ENCODE measurements at places on chromosomes 7 and 10.

- DNase-seq = no peak
These were observed 63.2 kb downstream of the CYP51A1 start for GRCh38 chr7:92071032-92071431.

GRCh38 chr10:1130226-1130625 is 74.0 kb downstream of the WDR37 start:
- DNase-seq = no peak

GRCh38 chr7:83040484-83040883 is 122.2 kb downstream of the PCLO start:
- no peak for DNase-seq

GRCh38 chr7:137081321-137082093 is 213.1 kb downstream of the CHRM2 start:
- peak; percentile 67 for DNase-seq

DNA sequence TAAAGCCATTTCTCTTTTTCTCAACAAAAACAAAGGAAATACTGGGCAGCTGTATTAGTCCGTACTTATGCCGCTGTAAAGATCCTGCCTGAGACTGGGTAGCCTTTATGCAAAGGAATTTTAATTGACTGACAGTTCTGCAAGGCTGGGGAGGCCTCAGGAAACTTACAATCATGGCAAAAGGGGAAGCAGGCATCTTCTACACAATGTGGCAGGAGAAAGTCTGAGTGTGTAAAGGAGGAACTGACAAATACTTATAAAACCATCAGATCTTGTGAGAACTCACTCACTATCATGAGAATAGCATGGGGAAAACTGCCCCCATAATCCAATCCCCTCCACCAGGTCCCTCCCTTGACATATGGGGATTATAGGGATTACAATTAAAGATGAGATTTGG is 264.3 kb downstream of the SEMA3A start:
- DNase-seq = no peak

GRCh38 chr10:5319863-5320262 is 44.9 kb upstream of the UCN3 start:
- no peak for DNase-seq

- no peak for DNase-seq
These were observed 192.3 kb upstream of the SHH start for GRCh38 chr7:156004265-156005201.

- no peak for DNase-seq
These were observed 28.8 kb upstream of the OPALIN start for GRCh38 chr10:96387601-96388000.

DNA sequence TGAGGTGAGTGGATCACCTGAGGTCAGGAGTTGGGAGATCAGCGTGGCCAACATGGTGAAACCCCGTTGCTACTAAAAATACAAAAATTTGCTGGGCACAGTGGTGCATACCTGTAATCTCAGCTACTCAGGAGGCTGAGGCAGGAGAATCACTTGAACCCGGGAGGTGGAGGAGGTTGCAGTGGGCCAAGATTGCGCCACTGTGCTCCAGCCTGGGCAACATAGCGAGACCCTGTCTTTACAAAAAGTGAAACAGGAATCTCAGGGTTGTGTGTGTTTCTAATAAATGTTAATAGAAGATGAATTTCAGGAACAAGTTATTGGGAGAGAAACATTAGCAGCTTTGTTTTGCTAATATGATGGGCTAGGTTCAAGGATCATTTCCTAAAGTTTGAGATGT is 19.9 kb downstream of the PPP2R2D start:
- DNase-seq = no peak

DNA sequence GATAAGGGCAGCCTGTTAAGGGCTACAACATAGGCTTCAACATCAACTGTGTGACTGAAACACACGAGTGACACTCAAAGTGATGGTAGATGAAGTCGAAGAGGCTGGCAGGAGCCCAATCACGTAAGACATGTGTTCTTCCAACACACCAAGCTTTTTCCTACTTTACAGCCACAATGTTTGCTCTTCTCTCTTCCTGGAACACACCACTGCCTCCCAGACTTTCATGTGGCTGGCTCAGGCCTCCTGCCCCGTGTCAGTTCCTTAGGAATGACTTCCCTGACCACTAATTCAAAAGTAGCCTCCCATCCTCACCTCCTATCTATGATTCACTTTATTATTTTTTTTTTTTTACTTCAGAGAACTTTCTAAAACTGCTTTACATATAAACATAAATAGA is 209.2 kb downstream of the GPAM start:
- no peak for DNase-seq

DNA sequence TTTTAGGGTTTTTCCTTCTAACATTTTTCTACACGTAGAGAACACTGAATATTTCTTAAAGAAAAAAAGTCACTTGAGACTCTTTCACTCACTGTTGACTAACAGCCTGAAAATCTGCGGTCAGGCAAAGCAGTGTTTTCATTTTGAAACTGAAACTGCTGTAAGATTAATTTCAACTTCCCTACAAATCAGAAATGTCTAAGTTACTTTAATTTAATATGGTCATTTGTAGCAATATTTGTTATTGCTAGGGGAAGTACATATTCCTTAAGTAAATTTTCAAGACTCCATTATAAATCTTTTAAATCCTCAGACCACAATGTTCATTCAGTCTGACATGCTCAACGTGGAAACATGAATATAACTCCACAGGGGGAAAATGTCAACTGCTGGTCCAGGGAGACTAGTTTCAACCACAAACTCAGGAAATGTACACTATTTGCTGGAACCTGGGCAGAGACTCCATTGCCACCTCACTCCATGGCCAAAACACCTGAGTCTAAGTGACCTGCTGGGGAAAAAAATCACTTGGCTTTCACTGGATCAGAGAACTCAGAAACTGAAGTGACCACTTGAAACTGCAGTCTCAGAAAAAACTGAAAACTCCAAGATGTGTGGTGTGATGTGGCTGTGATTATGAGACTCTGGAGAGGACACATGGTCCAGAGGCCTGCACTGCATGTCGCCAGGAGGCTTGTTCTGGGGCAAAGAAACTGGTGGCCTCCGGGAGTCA is 161.2 kb downstream of the TAX1BP1 start:
- no peak for DNase-seq

- DNase-seq = no peak
These were observed 22.5 kb downstream of the CHN2 start for GRCh38 chr7:29217113-29217512.

DNA sequence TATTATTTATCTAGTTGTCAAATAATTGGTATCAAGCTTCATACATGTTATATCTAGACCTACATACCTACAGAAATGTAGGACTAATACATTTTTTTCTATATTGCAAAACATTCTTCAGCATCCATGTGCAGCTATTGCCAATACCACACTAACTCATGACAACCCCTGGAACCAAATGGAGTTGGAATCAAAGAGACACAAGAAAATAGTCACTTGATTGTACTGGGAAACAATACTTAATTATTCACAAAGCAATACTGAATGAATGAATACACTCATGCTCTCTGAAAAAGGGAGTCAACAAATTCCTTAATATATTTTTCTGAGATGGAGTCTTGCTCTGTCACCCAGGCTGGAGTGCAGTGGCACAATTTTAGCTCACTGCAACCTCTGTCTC is 10.4 kb upstream of the CFAP43 start:
- DNase-seq = no peak

DNA sequence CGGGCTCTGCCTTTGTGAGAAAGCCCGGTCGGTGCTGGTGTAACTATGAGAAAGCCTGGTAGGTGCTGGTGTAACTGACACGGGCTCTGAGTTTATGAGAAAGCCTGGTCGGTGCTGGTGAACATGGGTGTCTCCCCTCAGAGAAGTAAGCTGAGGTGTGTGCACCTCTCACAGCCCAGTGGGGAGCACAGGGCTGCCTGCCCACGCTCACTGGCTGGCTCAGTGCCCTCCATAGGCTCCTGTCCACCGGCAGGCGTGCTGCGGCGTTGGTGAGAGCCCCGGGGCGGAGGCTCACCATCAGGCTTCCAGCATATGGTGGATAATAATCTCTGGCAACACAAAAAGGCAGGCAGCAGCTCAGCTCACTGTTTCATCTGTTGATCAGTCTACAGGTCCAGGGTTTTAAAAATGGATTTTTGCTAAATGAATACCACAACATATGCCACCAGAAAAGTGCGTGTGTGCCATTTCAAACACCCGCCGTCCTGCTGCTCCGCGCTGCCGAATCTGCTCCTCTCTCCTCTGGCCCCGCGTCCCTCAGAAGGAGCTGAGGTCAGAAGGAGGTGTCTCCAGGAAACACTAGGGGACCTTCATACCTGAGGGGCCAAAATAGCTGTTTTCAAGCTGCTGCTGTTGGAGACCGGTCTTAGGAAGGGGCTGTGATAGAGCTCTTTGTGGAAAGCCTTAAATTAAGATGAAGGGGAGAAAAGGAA is 365.7 kb downstream of the DNAJB6 start:
- no peak for DNase-seq

GRCh38 chr7:101402081-101402779 is 39.6 kb downstream of the COL26A1 start:
- DNase-seq = no peak

- no peak for DNase-seq
These were observed 5.1 kb upstream of the CYP26A1 start for GRCh38 chr10:93068411-93069244.

- no peak for DNase-seq
These were observed 595.4 kb downstream of the GALNT17 start for GRCh38 chr7:71727347-71727746.

GRCh38 chr10:114850126-114850525 is 28.5 kb downstream of the FHIP2A start:
- no peak for DNase-seq

DNA sequence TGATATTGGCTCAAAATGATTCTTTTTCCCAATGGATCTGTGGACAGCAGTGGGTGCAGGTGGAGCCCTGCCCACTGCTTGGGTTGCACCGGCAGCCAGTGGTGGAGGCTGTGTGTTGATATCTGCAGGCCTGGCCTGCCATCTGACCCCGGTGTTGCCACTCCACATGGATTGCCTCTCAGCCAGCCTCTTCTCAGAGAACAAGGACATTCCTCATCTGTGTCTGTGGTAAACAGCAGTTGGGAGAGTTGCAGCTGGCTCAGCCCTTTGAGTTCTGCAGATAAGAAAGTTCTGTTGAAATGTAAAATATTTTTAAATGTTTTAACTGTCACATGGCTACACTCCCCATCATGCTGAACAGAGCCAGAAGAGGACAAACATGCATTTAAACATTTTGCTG is 374.9 kb upstream of the CELF2 start:
- peak; percentile 68 for DNase-seq

DNA sequence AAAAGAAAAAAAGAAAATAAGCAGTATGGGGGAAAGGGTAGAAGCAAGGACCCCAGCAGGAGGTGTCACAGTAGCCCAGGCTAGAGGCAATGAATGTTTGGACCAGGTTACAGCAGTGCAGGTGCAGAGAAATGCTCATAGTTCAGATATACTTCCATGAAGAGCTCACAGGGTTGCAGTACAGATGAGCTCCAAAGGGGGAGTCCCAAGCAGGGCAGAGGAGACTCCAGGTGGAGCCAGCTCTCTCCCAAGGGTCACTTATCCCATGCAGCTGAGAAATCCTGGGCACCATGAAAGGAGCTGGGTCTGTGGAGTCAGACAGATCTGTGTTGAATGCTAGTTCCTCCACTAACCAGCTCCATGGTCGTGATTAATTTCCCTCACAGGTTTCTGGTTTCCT is 174.9 kb downstream of the C7orf25 start:
- no peak for DNase-seq

DNA sequence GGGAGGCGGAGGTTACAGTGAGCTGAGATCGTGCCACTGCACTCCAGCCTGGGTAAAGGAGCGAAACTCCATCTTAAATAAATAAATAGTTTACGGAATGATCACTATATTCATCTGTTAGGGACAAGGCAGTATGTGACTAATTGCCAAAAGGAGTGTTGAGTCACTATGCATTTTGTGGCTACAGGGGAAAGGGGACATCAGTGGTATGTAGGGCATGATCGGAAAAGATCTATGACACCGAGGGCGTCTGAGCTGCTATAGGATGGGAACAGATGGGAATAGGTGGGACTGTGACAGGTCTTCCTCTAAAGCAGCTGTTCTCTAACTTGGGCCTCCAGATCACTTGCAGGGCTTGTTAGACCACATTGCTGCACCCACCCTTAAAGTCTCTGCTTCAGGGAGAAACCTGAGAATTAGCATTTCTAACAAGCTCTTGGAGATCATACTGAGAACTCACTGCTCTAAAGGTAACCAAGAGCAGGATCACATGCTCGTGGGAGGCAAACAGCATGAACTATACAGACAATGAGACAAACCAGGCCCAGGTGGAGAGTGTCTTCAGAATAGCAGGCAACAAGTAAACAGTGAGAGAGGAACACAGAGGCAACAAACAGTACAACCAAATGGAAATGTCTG is 65.1 kb upstream of the ITGA8 start:
- no peak for DNase-seq

- no peak for DNase-seq
These were observed 4.1 kb downstream of the ZNF282 start for GRCh38 chr7:149199234-149199995.

DNA sequence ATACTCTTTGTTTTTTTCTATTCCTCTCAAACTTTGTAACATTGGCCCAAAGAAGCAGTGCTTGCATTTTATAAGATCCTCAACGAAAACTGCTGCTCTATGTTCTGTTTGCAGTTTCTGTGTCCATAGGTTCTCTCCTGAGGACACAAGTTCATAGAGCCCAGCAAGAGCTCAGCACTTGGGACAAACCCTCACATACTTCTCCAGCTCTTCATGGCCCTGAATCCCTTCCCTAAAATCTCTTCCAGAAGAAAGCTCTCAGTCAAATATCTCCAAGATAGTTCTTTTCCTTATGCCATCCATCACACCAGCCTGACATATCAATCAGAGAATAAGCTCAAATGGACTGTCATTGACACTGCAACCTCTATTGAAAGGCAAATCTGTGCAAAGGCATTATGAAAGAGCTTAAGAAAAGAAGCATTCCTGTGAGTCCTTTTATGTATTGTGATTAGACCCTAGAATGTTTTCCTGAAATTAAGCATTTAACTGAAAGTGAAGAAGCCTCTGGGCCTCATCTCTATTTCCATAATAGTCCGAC is 405.5 kb downstream of the ANKRD7 start:
- no peak for DNase-seq

DNA sequence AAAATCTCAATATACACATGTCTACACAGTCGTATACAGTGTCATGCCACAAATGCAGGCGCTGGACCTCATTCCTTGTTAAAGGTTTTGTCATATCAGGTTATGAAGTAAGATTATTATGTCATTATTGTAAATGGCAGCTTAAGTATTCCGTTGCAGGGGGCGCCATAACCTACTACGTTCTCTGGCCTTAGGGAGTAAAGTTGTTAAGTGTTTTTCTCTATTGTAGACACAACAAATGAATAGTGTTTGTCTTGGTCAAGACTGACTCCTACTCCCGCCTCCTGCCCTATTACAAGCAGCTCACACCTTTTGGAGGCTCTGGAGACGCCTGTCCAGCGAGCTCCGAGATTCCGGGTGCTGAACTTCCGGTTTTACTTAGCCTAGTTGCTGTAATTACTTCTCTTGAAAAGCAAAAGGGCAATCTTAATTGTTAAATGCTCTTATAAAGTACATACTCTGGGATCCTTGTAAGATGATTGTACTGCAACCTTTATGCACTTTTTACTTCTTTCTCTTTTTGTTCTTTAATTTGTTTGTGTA is 994 bp downstream of the GATAD1 start:
- peak; percentile 70 for DNase-seq

- DNase-seq = no peak
These were observed 395.2 kb downstream of the TFEC start for GRCh38 chr7:115635376-115635775.

GRCh38 chr10:133187091-133187905 is 27.3 kb downstream of the KNDC1 start:
- DNase-seq = no peak
